Activated CD8-positive, alpha-beta memory T cell treated with anti-CD3 and anti-CD28 coated beads for 4 hours (primary cell): ENCODE measurements at places on chromosomes 7 and 10.

GRCh38 chr7:3861941-3862340 is 560.9 kb downstream of the SDK1 start:
- DNase-seq, result no peak

GRCh38 chr7:105786520-105787470 is 89.6 kb downstream of the ATXN7L1 start:
- DNase-seq, result no peak

DNA sequence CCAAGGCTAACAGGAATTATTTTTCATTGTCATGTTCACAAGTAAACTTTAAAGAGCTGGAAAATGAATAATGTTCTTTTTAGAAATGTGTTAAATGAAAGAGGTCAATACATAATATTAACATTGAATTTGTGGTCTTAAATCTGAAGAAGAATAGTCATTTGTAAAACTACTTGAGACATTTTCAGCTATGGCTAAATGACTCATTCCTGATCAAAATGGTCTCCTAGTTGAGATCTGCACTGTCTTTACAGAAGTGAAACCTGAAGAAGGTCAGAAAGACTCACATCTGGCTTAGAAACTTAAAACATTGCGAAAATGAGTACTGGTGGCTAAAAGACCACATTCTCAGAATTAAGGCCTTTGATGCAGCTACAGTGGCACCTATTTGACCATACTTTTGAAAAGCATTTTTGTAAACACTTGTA is 5.9 kb downstream of the PIK3CG start:
- DNase-seq, result no peak

GRCh38 chr10:67665491-67665890 is 30.5 kb downstream of the CTNNA3 start:
- DNase-seq, result no peak

DNA sequence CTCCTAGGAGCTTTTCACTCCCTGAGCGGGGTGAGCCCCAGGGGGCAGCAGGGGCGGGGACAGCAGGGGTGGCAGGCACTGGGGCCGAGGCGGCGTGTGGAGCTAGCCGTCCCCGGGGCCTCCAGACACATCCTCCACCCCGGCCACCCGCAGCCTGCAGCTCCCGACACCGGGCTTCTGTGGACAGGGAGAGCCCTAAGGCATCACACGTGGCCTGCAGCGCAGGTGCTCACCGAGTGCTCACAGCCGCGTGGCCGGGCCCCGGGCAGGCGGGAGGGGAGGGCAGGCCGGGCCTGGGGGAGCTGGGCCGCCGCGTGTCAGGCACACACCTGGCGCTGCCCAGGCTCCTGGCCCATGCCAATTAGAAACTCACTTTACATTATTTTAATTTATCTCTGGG is 51.4 kb downstream of the MICALL2 start:
- no peak for DNase-seq

DNA sequence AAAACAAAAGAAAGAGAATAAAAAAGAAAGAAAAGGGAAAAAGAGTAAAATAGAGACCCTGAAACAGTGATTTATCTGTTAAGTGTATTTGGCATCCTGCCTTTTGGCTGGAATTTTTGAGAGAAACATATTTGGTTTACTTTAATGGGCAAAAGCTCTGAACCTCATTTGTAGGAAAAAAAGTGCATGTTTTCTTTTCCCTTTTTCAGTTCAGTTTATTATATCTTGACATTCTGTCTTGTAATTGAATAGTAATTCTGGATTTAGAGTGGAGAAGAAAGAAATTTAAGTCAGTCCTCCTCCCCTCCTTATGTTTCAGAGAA is 69.5 kb downstream of the ARID5B start:
- DNase-seq, result no peak

- no peak for DNase-seq
Observed at GRCh38 chr7:151992375-151992774, 33.1 kb upstream of the GALNT11 start.

GRCh38 chr7:11620406-11621253 is 211.4 kb downstream of the THSD7A start:
- no peak for DNase-seq

GRCh38 chr7:44769776-44770294 is 21.2 kb downstream of the ZMIZ2 start:
- no peak for DNase-seq

GRCh38 chr7:3949242-3949640 is 648.2 kb downstream of the SDK1 start:
- DNase-seq, result no peak

GRCh38 chr7:77788327-77788902 is 9.8 kb downstream of the TMEM60 start:
- DNase-seq, result no peak

DNA sequence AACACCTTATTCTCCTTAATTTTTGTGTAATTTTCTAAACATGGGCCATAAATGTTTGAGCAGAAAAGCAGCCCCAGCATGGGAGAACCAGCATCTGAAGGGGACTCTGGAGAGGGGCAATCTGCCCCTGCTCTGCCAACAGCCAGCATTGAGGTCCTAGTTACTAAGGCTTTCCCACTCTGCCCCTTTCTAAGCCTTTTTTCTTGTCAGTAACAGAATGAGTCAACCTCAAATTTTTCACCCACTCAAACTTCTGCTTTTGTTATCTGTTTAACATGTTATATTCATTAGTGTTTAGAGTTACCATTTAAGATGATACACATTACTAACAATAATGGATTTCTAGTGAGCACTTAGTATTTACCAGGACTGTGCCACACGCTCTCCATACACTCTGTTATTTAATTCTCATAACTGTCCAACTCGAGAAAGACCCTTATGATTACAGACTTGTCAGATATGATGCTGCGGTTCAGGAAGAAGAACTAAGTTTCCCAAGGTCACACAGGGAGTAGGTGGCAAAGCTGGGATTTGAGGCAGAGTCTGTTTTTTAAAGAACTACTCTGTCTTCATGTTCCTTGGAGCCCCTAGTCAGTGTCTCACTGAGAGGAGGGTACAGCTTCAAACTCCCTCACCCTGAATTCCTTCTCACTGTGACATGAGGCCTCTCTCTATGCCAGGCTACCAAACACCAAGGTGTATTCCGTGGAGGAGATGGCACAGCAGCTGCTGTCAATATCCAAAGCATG is 19.9 kb upstream of the GPAM start:
- DNase-seq, result no peak

- DNase-seq, result no peak
Observed at GRCh38 chr10:117075064-117075463, 63.0 kb downstream of the VAX1 start.

DNA sequence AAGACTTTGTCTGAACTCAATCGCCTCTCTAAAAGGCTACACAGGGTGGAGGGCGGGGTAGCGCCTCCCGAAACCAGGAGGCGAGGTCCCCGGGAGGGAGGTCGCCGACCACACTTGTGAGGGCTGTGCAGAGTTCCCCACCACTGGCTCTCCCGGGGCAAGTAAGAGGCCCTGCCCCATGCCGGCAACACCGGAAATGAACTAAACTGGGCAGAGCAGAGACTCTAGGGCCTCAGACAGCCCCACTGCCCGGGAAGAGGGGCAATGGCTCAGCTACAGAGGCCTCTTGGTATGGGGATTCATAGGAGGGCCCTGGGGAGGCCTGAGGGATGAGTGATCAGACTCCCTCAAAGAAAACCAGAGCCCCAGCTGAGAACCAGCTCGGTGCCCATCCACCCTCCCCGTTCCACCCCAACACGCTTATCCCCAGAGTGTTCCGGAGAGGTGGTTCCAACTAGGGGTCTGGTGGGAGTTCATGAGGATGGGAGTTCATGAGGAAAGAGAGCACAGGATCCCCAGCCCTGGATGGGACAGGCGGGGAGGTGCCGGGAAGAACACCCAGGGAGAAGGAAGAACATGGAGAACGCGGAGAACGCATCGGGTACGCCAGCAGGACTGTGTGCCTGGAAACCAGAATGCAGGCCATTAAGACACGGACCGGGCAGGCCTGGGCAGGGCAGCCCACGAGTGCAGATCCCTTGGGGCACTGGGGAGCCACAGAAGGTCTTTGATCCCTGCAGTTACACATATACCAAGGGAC is 89.4 kb upstream of the MYL10 start:
- DNase-seq, result no peak

DNA sequence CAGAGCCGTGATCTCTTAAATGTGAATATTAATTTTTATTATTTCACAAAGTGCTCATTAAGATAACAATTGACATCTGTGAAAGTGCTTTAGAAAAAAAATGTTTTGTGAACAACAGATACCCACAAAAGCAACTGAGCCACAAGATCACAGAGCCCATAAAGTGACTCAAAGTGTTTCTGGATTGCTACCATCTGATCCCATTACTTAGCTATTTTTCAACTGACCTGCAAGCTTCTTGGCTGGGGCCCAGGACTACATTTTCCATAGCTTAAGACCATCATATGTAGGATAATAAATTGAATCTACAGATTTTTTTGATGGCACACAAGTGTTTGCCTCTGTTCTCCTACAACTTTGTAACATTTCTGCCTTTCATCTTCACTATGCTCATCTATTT is 674.4 kb downstream of the PHTF2 start:
- DNase-seq, result no peak

DNA sequence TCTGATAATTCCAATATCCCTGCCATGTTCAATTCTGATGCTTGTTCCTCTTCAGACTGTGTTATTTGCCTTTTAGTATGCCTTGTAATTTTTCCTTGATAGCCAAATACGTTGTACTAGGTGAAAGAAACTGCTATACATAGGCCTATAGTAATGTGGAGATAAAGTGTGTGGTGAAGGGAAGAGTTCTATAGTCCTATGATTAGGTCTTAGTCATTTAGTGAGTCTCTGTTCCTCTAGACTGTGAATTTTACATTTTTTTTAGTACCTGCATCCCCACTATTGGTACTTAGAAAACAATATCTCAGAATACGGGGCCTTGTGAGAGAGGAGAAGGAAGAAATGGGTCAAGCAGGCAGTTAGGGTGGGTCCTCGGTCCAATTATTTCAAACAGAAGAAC is 59.6 kb upstream of the SEMA3E start:
- no peak for DNase-seq

DNA sequence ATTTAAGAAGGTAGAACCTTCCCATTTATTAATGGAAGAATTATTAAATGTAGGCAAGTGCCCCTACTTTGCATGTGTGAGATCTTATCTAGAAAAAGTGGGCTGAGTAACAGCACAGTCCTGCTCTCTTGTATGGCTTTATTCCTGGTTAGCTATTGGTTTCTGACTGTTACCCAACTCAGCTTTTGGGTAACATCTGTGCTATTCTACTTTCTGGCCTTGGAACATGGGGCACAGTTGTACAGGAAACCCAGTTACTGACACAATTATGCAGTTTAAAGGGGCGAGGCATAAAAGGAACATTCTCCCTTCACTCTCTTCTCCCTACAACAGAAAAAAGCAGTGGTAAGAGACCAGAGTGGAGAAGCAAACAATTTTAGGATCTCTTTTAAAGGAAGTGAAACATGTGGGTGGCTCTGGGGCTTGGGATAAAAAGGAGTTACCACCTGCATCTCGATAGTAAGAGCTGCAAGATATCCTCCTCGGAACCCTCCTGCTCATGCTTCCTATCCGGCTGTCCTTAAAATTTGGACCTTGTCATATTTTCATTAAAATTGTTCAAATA is 16.0 kb downstream of the NUDT5 start:
- no peak for DNase-seq

DNA sequence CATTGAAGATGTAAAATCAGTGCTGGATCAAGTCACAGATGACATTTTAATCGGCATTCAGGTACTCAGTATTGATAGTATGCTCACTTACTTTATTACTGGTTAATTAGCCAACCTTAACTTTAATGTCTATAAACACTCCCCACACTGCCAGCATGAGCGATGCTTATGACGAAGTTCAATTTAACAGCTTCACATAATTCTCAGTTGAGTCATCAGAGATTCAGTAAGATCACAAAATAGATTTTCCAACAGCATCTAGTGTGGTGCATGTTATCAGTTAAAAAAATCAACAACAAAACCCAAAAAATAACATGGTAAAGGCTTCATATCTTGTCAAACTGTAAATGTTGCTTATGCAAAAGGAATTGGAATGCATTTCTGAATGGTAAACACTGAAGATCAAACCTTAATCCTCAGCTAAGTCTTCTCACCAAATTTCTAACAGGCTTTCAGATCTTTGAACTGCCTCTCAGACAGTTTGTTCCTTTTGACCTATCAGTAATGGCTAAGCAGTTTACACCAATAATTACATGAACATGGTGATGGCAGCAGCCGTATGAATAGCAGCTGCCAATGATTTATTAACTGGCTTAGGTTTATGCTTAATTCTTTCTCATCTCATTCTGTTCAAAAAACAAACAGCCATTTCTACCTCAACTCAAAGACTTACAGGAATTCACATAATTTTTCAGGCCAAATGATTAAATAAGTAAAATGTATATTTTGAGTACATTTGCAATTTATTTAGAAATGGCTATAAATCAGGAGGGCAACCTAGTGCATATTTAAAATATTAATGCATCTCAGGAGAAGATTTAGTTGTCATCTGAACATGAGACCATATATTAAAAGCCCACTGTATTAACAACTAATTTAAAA is 98.5 kb downstream of the CABCOCO1 start:
- no peak for DNase-seq

GRCh38 chr10:69093933-69094332 is 6.0 kb downstream of the SRGN start:
- no peak for DNase-seq

- no peak for DNase-seq
Observed at GRCh38 chr7:35998481-35998880, 154.6 kb upstream of the EEPD1 start.

- no peak for DNase-seq
Observed at GRCh38 chr10:88190123-88190522, 326.7 kb downstream of the PTEN start.

DNA sequence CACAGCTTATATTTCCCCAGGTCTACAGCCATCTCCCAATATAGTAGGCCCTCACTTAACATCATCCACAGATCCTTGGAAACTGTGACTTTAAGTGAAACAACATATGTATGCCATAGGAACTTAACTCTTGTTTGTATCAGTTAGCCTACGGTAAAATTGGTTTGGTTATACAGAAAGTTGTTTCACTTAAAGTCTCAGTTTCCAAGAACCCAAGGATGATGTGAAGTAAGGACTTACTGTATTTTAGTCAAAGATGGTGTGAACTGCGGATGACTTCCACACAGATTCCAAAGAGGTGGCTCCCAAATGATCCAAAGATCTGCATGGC is 56.4 kb upstream of the MRLN start:
- no peak for DNase-seq

DNA sequence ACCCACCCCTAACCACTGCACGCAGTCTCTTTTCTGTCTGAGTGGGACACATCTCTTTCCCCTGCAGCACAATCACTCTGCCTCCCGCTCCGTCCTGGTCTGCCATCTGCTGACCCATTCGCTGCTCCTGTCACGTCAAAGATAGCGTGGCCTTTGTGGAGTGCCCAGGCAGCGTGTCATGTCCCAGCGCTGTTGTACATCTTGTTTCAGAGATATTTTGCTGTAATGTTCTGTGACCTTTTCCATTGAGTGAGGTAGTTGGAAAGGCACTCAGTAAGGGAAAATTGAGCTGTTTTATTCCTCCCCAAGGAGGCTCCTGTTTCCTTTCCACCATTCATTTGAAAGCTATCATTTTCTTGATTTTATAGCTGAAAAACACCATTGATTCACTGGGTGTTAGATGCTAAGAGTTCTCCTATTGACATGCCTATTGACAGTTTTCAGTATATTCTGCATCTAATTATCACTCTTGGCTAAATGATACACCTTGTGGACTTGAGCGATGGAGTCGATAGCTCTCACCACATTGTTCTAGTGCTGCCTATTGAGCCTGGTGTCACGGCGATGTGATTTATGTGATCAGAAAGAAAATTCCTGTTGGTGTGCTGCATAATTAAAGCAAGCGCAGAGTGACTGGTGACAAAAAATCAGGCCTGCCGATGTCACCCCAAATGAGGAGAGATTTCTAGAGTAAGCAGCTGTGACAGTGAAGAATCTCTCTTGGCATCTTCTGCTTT is 372.6 kb downstream of the LRMDA start:
- no peak for DNase-seq

GRCh38 chr10:86331861-86332260 is 34.7 kb downstream of the GRID1 start:
- DNase-seq, result no peak
